ENCODE measurements at places on chromosomes 4 and X.
A peak's percentile ranks its signal among the peaks of the same experiment; 100 is the strongest.

DNA sequence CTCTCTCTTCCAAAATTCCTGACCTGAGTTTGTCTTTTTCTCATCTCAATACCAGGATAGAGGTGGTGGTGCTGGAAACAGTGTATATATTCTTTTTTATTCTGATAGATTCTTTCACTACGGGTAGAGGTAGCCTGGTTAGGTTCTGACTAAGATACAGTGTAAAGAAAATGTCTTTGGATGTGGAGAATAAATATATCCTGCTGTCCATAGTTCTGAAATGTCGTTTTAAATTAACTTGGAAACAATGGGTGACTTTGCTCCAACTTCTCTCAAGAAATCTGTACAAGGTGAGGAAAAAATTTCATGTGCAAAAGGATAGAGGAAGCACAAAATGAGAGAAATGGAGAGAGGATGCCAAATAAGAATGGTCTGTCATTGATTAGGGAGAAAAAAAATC lies 546.1 kb downstream of the GBA3 start:
- no peak for DNase-seq

DNA sequence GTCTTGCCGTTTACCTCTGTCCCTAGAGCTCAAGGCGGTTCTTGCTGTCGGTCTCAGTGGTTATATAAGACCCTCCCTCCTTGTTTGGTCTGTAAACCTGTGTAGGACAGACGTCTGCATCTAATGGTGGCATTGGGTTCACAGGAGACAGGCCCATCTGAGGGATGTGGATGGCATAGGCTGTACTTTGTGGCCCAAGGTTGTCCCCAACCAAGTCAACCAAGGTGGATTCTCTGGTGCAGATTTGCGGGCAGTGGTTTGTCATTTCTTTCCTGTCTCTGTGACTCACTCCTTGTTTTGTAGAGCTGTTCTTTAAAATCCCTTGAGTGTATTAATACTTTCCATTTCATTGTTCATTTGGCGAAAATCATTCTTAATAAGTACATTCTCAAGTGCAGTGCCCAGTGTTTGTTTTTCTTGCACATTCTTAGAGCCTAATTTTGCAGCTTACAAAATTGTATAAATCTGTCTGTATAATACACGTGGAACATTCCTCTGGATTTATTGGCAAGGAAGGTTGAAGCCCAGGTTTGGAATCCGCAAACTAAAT lies 68.0 kb upstream of the TLR2 start:
- DNase-seq = no peak

DNA sequence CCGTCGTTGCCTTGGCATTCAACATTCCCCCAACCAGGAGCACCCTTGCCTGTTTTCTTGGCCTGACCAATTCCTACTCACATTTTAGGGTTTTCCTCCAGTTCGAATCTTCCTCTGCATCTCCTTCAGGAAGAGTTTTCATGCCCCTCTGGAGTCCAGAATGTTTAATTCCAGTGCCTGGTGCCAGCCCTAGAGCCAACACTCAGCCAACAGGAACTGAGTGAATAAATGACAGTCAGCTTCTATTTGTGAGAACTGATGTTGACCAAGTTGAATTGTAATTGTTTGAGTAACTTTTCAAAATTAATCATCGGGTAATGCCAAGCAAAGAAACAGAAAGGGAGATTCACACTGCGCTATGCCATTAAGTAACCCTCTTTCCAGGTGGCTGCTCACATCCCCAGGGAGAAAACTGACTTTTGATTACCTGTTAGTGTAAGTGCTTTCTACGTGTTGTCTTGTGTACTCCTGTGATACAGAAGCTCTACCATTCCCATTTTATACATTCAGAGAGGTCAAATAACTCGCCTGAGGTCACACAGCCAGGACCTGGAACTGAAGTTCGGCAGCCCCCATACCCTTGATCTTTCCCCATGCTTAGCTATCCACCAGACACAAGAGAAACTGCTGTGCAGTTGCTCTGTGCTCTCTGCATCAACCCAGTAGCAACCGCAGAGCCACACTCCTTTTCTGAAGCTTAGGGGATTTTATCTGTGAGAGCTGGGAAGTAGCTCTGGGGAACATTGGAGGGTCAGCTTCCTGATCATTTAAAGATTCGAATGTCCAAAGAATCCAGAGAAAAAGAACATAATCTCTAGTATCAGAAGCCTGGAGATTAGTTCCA lies 19.0 kb upstream of the SLC2A9 start:
- no peak for DNase-seq

DNA sequence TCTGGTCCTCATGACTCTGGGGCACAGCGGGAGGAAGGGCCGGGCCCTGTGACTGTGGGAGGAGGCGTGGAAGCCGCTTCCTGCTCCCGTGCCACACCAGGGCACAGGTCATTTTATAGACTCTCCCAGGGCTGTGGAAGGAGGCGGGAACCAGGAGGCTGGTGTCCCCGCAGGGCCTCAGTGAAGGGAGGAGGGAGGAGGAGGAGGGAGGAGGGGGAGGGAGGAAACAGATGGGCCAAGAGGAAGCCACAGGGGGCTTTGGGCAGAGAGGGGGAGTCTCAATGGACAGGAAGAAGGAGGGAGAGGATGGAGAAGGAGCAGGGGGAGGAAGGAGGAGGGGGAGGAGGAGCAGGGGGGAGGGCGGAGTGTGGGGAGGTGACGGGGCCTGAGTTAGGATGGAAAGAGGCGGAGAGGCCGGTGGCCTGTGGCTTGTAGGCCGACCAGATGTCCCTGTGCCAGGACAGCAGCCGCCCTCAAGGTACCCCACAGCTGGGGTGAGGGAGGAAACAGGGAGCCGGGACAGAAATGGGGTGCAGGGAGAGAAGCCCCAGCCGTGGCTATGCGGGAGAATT lies 6.2 kb upstream of the PLCXD1 start:
- no peak for DNase-seq

- no peak for DNase-seq
Observed at GRCh38 chr4:145041378-145041777, 56.6 kb downstream of the ANAPC10 start.

DNA sequence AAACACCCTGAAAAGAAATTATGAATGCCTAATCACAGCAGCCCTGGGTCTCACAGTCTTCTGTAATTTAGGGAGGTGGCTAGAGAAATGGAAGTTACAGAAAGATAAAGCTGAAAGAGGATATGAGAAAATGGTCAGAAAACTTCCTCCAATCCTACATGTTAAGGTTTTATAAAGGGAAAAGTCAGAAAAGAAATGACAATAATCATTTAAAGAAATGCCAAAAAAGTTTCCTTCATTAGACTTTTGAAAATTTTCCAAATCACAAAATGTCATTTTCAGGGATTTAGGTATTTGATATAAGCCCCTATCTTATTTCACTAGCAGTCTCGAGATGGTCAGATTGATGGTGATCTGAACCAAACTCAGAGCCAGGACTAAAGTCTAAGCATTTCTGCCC lies 276.2 kb downstream of the CHIC1 start:
- no peak for DNase-seq

GRCh38 chrX:109384699-109385098 lies 97.2 kb downstream of the GUCY2F start:
- no peak for DNase-seq

DNA sequence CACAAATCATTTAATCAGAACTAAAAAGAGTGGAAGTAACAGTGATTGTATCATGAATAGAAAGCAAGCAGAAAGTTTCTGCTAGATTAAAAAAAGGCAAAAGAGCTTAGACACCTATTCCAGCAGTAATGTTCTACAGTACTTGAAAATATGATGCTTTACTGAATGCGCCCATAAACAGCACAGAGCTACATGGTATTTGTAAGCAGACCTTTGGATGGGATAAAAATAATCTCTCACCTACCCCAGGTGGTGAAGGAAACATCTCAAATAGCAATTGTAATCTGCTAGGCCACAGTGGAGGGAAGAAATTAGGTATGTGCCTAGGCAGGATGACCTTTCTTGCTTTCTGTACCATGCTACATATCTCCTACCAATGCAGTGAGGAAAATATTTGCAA lies 280.9 kb upstream of the PRKX start:
- DNase-seq = no peak

- DNase-seq = no peak
Observed at GRCh38 chr4:95142932-95143331, 385.2 kb downstream of the BMPR1B start.

GRCh38 chrX:12614266-12614665 lies 176.9 kb upstream of the PRPS2 start:
- no peak for DNase-seq

- DNase-seq = no peak
Observed at GRCh38 chr4:65033899-65034298, 624.6 kb upstream of the TECRL start.

GRCh38 chr4:182809417-182810102 lies 107.6 kb downstream of the DCTD start:
- DNase-seq = no peak

GRCh38 chrX:101390664-101391525 lies at the start of gene RPL36A:
TSS of gene RPL36A (plus strand) at chrX:101391011. CDS start at chrX:101391044, 33 bp downstream.
- peak; percentile 63 for DNase-seq

GRCh38 chrX:10231461-10231860 lies 74.7 kb downstream of the CLCN4 start:
- DNase-seq = no peak

- DNase-seq = no peak
Observed at GRCh38 chr4:132396636-132397035, 752.5 kb upstream of the PCDH10 start.

GRCh38 chr4:53575552-53575951 lies 15.7 kb downstream of the LNX1 start:
- DNase-seq = no peak

- DNase-seq = no peak
Observed at GRCh38 chr4:88017516-88018297, 10.3 kb downstream of the PKD2 start.

- no peak for DNase-seq
Observed at GRCh38 chr4:183284965-183285364, 35.1 kb downstream of the CLDN22 start.

GRCh38 chr4:154559494-154560418 lies 3.1 kb upstream of the FGB start:
- DNase-seq = no peak

DNA sequence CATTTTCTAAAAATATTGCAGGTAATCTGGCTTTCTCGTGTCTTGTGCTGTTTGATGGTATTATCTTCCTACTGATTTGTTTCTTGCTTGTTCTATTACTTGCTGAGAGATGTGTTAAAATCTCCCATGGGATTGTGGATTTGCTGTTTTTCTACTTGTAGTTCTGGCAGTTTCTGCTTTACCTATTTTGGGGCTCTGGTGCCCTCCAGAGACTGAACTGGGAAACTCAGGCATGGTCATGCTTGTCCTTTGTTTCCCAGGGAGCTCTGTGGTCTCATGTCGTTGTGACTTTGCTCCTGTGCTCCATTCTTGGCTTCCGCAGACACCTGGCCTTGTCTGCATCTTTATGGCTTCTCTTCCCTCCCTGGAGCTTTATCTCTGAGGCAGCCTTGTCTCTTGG lies 39.5 kb downstream of the NSD2 start:
- no peak for DNase-seq

- no peak for DNase-seq
Observed at GRCh38 chrX:13550346-13550745, 19.1 kb upstream of the EGFL6 start.

DNA sequence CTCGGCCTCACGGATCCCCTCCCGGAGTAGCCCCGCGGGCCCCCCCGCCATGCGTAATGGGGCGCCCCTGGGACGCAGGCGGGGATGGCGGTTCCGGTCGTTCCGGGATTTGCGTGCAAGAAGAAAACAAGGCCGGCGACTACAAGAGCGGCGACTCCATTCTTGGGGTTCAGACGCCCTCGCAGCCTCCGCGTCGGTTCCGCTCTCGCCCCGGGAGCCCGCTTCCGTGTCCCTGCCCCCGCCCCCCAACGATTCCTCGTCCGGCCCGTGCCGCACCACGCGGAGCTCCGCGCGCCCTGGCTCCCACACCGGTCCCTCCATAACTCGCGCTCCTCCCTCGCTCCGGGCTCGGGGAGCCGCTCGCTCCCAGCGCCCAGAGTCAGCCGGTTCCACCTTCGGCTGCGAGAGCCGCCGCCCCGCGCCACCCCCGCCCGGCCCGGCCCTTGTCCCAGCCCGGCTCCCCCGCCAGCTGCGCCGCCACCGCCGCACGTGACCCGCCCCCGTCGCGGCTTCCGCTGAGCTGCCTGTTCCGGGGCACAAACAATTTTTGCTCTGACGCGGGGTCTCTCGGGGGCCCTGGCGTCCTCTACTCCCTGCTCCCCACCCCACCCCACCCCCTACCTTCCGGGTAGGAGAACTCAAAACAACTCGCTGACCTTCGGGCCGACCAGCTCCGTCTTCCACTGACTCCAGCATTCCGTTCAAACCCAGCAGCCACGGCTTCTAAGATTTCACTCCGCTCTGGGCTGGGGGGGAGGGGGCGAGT lies 78.8 kb upstream of the BCOR start:
- DNase-seq = peak; percentile 66

DNA sequence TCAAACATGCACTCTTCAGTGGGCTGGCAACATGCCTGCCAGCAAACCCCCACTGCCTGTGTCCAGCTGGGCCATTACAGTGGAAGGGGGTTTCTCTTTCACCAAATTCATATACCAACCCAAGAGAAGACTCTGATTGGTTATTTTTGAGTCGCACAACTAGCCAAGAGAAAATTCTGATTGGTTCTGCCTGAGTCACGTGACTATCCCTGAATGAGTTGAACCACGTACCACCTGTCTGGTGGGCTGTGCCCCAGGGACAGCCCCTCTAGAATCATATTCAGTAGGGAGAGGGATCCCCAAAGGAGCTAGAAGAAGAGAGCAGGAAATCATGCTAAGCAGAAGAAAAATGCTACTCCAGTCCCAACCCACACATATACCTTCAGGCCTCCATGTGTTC lies 313.1 kb downstream of the STK32B start:
- DNase-seq = no peak

GRCh38 chr4:166252487-166253402 lies 379.7 kb downstream of the TLL1 start:
- DNase-seq = no peak

DNA sequence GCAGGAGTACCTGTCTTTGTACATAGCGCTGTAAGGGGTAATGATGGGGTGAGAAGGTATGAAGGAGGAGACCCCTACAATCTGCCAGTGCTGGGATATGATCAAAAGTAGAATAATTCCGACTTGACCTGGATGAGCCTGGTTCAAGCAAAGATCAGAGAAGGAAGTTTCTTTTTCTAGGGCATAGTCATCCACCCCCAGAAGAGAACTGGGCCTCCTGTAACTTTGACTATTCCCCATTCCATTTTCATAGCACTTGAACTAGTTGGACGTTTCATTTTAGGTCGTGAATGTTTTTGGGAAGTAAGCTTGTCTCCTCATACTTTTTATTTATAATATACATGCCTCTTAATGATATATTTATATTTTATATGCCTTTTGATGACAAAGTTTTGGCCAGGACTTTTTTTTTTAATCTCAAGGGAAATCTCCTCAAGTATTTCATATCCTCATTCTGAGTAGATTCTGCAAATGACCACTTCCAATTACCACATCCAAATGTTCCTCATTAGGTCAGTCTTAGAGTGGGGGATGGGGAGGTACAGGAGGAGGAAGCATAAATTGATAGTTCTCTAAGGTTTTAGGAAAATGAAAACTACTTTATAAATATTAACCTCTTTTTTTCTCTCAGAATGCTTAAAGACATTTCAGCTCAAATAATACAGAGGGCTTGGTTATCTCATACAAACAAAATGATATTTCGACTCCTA lies 3.5 kb downstream of the CXorf58 start:
- DNase-seq = no peak

Measured in T-helper 9 cell (primary cell).